Mesenchymal stem cell (in vitro differentiated cells and primary cell): ENCODE measurements at places on chromosomes 1 and 21.

DNA sequence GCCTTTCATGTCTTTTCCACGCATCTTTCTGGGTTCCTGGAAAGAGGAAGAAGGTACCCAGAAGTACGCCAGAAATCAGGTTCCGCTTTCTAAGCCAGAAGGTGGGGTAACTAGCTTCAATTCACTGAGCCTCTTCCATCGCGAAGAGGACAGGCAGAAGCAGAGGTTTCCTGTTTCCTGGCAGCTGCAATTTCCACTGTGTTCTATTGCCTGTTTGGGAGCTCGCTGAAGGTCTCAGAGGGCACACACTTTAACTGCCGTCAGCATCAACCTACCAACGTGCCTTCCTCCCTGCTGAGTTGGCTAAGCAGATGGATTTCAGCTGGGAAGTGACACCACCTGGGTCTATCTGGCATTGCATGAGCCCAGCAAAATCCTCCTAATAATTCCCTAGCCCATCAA is 10.0 kb downstream of the NCF2 start:
- no peak overlapping the region for H3K4me3 ChIP-seq
- no peaks in the 10 kb centered on the region for H3K4me1 ChIP-seq
- H3K27me3 ChIP-seq: no peaks in the 10 kb centered on the region
- peak; percentile 24 for DNase-seq
- no peaks in the 10 kb centered on the region for H3K36me3 ChIP-seq
- no peak overlapping the region for H3K27ac ChIP-seq

- no peak for DNase-seq
- H3K27me3 ChIP-seq: no peaks in the 10 kb centered on the region
- no peak overlapping the region for H3K4me3 ChIP-seq
- no peak overlapping the region for H3K27ac ChIP-seq
- peaks cover 13% of the 10 kb centered on the region for H3K4me1 ChIP-seq
These were observed 1.6 kb downstream of the DENND2D start for GRCh38 chr1:111198836-111199235.

DNA sequence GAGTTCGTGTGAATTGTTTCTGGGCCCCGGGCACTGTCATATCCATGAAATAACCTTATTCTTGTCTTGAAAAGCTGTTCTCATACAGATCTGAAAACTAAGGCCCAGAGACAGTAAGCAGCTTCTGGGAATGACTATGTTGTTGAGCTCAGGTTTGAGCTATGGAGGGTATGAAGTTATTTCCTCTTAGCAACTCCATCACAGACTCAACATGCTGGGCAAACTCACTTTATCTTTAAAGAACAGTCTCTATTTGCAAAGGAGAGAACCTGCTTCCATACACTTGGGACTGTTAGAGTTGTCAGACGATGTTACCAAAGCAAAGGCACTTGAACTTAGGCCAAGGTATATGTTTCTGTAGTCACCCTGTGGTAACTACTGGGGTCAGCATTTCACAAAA is 90.0 kb downstream of the GPR88 start:
- no peak for DNase-seq
- no peak overlapping the region for H3K4me3 ChIP-seq
- no peaks in the 10 kb centered on the region for H3K27me3 ChIP-seq

DNA sequence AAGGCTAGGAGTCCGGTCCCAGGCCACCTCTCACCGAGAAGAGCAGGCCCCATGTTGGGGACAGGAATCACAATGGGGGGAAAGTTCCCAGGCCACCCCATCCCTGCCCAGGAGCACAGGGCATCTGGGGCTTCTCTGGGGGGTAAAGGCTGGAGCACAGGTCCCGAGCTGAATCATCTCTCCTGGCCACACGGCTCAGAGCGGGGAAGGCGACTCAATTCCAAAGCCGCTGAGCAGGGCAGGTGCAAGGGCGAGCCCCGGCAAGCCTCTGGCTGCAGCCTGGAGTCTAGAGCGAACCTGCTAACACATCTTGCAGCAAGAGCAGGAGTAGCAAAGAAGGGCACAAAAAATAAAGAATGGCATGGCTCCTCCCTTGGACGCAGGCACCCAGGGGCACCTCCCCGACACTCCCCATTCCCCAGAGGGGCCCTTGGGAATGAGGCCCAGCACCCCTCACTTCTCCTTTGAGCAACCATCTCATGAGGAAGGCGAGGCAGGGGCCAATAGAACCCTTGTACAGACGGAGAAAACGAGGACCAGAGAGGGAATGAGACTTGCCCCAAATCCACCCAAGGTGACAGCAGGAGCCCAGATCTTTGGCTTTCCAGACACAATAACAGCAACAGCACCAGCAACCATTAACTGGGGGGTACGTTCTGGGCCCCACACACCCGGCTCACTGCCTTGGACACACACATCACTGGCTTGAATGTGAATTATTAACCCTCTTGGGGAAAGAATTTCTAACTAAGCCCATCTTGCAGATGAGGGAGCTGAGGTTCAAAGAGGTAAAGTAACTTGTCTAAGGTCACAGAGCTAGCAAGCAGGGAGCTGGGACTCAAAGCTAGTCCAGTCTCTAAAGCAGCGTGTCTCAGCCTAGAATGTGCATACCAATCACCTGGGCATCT is 20.7 kb upstream of the ALDH4A1 start:
- peaks cover 8% of the 10 kb centered on the region for H3K36me3 ChIP-seq
- H3K27me3 ChIP-seq: no peaks in the 10 kb centered on the region
- no peak for DNase-seq
- H3K27ac ChIP-seq: peak overlapping the region; percentile 72
- H3K4me3 ChIP-seq: no peak overlapping the region

GRCh38 chr21:42172596-42173483 is 46.1 kb upstream of the ABCG1 start:
- H3K27ac ChIP-seq: no peak overlapping the region
- H3K4me1 ChIP-seq: no peaks in the 10 kb centered on the region
- H3K27me3 ChIP-seq: peaks cover 23% of the 10 kb centered on the region
- no peak overlapping the region for H3K4me3 ChIP-seq
- no peak for DNase-seq

GRCh38 chr1:180301135-180301742 is 71.2 kb downstream of the LHX4 start:
- H3K4me3 ChIP-seq: no peak overlapping the region
- DNase-seq: peak; percentile 64
- no peak overlapping the region for H3K27ac ChIP-seq
- H3K36me3 ChIP-seq: no peaks in the 10 kb centered on the region
- H3K4me1 ChIP-seq: no peaks in the 10 kb centered on the region

GRCh38 chr21:27681841-27682240 is 715.0 kb upstream of the ADAMTS5 start:
- no peaks in the 10 kb centered on the region for H3K4me1 ChIP-seq
- no peaks in the 10 kb centered on the region for H3K27me3 ChIP-seq
- H3K4me3 ChIP-seq: no peak overlapping the region
- peak; percentile 19 for DNase-seq
- no peak overlapping the region for H3K27ac ChIP-seq
- H3K36me3 ChIP-seq: no peaks in the 10 kb centered on the region

DNA sequence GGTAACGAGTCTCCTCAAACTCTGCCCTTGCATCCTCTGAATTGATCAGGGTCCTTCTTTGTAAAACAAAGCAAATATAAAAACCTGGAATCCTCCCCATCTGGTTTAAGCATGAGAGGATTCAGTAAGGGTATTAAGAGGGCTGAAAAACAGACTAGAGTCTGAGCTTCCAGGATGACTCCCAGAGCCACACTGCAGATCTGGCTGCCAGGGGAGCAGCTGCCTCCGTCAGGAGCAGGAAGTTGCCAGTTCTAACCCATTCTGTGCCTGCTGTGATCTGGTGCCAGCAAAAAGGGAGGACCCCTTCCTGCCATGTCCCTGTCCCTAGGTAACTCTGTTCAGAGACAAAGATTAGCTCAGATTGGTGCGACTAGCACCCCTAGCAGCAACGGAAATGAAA is 27.5 kb downstream of the SERTAD4 start:
- H3K4me1 ChIP-seq: peaks cover 29% of the 10 kb centered on the region
- no peak for DNase-seq
- no peaks in the 10 kb centered on the region for H3K36me3 ChIP-seq

DNA sequence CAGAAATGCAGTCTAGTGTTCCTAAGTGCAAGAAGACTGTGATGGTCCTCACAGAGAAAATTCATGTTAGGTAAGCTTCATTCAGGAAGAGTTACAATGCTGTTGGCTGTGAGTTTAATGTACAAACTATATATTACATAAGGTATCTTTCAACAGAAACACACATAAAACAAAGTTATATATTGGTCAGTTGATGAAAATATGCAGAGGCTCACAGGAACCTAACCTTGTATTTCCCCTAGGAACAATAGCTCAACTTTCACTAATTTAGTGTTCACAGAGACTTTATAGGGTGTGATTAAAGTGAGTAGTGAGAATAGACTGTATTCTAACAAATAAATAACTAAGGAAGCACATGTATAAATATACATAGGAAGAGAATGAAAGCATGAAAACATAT is 676.9 kb upstream of the ADGRL4 start:
- H3K27me3 ChIP-seq: no peaks in the 10 kb centered on the region
- no peak for DNase-seq
- H3K4me3 ChIP-seq: no peak overlapping the region
- H3K36me3 ChIP-seq: no peaks in the 10 kb centered on the region
- no peak overlapping the region for H3K27ac ChIP-seq

DNA sequence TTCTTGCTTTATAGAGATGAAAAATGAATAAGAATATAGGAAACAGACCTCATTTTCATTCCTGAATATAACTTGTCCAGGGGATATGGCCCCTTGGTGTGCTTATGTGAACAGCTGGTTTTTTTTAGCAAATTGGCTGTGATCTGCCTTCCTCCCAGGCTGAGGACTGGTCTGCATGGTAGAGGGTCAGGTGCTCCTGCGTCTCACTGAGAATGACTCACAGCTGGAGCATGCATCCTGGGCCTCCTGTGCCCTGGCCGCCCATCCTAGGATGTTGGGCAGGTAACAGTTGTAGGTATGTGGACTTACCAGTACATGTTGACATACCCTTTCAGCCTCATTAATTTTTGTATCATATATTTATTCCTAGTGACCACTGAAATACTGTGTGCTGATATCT is 29.8 kb downstream of the AGT start:
- H3K4me3 ChIP-seq: no peak overlapping the region
- H3K4me1 ChIP-seq: peaks cover 9% of the 10 kb centered on the region
- no peaks in the 10 kb centered on the region for H3K27me3 ChIP-seq
- no peak overlapping the region for H3K27ac ChIP-seq

DNA sequence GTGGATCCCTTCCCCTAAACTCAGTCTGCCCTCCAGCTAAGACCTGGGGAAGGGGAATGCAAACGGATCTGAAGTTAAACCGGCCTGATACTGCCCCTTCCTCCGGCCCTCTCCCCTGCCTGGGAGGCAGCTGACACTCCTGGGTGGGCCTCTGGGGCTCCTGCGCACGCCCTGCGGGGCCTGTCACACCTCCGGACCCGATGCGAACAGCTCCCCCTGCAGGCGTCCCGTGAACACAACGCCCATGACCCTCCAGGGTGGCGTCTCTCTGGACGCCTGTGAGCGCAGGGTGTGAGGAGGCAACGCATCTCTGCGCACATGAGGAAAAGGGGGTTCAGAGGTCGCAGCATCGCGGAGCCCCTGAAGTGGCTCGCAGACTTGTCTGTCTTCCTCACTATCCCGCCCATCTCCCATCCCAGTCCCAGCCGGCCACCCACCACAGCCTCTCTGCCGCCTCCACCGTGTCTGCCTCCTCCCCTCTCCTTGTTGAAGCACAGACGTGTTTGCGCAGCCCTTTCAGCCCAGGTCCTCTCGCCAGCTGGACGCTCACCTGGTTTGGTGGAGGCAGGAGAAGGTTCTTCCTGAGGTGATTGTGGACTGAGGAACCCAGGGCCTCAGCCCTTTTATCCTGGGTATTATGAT is 421 bp upstream of the LCE3A start:
- no peaks in the 10 kb centered on the region for H3K27me3 ChIP-seq
- no peak overlapping the region for H3K27ac ChIP-seq
- no peak overlapping the region for H3K4me3 ChIP-seq
- DNase-seq: no peak

- H3K4me1 ChIP-seq: no peaks in the 10 kb centered on the region
- no peak overlapping the region for H3K27ac ChIP-seq
- no peaks in the 10 kb centered on the region for H3K36me3 ChIP-seq
These were observed 813.4 kb downstream of the ADGRL2 start for GRCh38 chr1:82614090-82614489.

- peaks cover 5% of the 10 kb centered on the region for H3K36me3 ChIP-seq
- H3K4me3 ChIP-seq: no peak overlapping the region
- peak; percentile 47 for DNase-seq
- no peaks in the 10 kb centered on the region for H3K27me3 ChIP-seq
- H3K27ac ChIP-seq: peak overlapping the region; percentile 63
These were observed 207.3 kb downstream of the SLC45A1 start for GRCh38 chr1:8525216-8525557.
